ENCODE measurements at places on chromosomes 2 and 18.

DNA sequence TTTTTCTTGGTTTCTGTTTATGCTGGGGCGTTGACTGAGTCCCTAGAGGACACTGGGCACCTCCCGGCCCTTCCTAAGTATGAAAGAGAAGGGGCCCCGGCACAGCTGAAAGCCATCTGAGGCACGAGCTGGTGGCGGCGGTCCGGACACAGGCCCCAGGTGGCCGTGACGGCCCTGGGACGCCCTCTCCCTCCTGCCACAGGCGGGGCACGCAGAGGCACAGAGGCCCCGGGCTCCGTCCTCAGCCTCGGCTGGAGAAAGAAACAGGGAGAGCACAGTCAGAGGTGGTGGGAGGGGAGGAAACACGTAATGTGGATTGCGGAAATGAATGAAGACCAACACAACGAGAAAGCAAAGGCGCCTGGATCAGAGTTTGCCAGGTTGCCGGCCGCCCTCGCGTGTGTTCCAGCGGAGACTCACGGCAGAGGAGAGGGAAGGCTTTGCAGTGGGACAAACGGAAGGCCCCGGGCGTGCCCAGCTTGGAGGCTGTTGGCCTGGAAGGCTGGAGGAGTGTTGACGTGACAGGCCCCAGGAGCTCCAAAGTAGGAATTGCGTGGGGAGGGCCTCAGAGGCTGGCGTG is 119.1 kb downstream of the PTGR3 start:
- DNase-seq = no peak

GRCh38 chr2:36492216-36492945 is 105.6 kb downstream of the FEZ2 start:
- DNase-seq = peak; percentile 19

- DNase-seq = peak; percentile 65
These were observed 1664.6 kb upstream of the CELF4 start for GRCh38 chr18:39230086-39230803.

DNA sequence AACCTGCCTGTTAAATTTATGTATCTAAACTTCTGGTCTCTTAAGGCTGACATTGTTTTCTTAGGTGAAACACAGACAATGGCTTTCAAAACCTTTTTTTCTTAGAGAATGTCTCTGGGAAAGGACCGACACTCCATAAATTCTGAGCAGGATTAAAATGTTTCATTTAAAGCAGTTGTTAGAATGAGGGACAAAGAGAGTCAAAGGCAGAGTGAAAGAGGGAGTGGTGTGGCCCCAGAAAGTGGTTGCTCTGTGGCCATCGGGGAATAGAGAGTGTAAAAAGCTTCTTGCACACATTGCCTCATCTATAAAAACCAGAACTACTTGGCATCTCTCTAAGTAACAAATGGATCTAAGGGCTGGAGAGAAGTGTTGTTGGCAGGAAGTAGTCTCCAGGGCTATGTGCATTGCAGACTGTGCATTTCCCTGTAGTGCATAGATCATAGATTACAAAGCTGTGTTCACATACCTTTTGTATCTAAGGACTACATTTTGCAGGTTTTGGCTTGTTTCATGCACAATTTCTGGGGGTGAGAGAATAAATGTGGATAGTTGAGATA is 3.6 kb downstream of the RPRM start:
- DNase-seq = no peak

DNA sequence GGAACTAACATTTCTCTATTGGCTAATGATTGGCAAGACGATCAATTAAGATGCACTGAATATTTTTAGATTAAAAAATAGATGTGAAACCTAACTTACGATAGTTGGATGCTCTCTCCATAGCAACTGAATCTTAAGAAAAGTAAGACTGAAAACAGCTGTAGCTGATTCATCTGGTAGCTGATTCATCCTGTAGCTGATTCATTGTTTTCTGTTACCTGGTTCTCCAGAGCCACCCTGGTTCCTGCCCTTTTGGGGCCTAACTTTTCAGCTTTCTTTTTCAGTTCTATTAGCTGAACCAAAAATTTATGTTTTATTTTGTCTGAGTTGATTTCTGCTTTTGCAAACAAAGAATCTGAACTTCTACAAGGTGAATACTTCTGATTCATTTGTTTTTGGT is 22.7 kb upstream of the SPR start:
- DNase-seq = no peak

GRCh38 chr2:235001237-235002133 is 49.7 kb downstream of the SH3BP4 start:
- no peak for DNase-seq

GRCh38 chr2:65015731-65016130 is 26.5 kb downstream of the SLC1A4 start:
- no peak for DNase-seq

- no peak for DNase-seq
These were observed 38.5 kb downstream of the THAP4 start for GRCh38 chr2:241598487-241598886.

DNA sequence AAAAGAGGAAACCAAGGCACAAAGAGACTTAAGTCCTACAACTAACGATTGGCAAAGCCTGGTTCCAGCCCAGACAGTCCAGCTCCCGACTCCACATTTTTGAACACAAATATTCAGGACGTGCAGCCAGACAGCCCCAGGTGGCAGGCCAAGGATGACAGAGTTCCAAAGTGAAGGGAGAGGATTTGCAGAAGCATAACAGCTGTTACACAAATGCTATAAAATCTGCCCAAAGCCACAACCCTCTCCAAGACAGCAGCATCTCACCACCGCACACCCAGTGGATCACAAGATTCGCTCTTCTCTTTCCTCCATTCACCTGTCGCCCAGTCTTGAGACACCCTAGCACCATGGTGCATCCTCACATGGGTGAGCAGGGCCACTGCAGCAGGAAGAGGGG is 227.1 kb upstream of the ID2 start:
- no peak for DNase-seq

DNA sequence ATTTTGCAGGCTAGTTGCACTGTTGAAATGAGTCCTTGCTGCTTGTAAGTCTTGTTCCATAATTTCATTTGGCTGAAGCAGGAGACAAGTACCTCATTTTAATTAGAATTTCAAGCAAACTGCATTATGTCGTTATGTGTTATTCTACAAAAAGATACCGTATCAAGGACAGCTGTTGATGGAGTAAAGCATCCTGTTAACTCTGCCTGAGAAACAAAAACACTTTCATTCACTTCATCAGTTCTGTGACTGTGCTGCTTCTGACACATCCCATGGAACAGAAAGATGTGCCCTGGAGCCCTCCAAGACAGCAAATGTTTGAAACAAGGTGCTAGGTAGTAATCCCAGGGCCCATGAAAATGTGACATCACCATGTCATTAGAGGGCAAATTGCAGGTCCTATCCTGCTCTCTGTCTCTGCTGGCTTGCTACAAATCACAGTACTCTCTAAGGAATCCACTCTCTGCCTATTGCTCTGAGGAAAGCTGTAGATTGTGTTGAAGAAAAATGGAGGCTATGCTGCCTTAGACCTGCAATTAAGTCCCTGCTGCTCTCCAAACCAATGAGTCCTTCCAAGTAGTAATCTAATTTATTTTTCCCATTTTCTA is 209.7 kb upstream of the PARD3B start:
- peak; percentile 56 for DNase-seq

- no peak for DNase-seq
These were observed 51.8 kb downstream of the PMS1 start for GRCh38 chr2:189835855-189836558.

DNA sequence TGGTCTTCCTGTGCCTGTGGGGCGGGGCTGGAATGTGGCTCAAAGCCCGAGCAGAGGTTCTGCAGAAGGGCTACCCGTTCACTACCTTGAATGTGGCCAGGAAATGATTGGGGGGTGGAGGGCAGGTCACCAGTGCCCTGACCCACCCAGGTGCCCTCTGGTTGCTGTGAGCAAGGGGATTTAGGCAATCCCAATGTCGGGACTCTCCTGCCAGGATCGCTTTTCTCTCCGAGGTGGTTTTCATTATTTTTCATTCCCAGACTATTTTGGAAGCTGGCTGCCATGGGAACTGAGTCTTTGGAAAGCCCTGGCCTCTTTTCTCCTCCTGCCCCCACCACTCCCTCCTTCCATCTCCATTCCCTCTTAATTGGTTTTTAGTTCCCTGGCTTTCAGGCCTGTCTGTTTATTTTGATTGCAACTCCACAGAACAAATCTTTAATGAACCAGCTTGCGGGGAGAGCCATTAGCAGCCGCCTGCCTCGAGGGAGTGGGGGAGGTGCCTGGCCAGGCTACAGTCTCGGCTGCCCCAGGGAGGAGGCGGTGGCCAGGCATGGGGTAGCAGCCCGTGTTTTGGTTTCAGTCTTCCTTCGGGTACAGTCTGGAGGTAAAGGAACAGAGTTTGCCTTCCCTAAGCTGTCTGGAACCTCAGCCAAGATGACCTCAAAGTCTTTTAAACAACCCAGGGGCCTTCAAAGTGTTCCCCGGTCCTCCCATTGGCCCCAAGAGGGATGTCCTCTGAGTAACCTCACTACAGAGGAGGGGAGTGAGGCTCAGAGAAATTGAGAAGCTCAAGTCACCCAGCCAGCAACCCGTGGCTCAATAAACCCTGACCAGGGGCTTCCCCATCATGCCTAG is 114.4 kb upstream of the HAAO start:
- DNase-seq = peak; percentile 34

DNA sequence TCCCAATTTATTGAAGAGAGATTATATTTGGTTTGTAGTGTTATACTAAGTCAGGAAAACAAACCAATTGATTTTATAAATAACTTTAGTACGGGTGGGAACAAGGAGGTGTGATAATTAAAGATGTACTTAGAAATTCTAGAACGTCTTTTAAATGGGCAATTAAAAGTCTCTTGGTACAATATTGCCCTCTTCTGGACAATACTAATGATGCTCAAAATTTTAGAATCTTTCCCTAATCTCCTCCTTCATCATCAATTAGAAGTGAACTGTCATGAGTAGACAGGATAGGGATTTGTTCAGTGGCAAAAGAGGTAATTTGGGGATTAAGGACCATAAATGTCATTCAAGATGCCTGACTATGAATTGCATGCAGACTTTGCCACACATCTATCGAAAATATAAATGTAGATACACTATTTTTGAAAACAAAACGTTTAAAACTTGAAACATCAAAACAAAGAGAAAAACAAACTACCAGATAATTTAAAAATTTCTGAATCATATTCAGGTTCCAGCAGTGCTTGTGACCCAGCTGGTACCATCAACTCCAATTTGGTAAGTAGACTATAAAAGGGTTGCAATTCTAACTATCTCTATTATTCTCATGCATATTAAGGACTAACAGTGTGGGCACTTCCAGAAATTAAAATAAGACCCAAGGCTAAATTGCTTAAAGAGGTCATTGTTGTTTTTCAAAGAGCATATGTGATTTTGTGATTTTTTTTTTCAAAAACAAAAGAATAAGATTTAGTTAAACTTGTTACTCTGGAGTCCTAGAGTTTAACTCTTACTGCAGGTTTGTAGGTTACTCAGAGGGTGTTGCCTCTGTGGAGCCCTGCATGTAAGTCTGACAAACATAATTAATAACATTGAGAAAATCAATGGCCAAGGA is 123.5 kb downstream of the LAMA3 start:
- peak; percentile 27 for DNase-seq

DNA sequence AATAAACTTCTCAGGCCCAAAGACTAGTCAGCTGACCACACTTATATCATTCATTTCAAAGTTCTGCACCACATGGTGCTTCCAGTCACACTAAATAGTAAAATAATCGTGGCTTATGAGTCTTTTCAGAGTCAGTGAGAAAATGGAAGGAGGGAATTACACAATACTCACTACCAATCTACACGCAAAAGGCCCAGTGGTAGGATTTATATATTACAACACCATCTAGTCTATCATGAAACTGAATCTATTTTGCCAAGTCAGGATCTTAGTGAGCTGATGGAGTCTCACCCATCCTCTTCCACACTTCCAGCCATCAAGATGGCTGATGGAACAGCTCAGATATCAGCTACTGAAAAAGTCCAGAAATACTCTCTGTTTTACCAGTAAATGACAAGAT is 21.9 kb downstream of the INO80D start:
- no peak for DNase-seq

DNA sequence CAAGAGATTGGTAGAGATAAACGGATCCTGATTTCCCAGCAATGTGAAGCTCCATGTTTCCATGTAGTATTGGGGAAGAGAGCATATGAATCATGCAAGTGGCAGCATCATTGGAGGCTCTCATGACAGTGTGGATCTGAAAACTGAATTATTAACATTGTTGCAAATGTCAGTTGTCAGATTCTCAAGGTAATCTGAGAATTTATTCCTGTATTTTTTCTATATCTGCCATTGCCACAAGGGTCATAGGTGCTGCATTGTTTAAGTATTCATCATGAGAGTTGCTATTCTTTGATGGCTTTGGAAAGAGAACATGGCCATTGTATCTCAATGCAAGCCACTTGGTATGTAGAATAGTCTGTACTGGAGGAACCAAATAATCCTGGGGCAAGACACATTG is 1217.0 kb upstream of the ZEB2 start:
- DNase-seq = no peak

GRCh38 chr2:221975151-221975550 is 323.6 kb downstream of the PAX3 start:
- no peak for DNase-seq

DNA sequence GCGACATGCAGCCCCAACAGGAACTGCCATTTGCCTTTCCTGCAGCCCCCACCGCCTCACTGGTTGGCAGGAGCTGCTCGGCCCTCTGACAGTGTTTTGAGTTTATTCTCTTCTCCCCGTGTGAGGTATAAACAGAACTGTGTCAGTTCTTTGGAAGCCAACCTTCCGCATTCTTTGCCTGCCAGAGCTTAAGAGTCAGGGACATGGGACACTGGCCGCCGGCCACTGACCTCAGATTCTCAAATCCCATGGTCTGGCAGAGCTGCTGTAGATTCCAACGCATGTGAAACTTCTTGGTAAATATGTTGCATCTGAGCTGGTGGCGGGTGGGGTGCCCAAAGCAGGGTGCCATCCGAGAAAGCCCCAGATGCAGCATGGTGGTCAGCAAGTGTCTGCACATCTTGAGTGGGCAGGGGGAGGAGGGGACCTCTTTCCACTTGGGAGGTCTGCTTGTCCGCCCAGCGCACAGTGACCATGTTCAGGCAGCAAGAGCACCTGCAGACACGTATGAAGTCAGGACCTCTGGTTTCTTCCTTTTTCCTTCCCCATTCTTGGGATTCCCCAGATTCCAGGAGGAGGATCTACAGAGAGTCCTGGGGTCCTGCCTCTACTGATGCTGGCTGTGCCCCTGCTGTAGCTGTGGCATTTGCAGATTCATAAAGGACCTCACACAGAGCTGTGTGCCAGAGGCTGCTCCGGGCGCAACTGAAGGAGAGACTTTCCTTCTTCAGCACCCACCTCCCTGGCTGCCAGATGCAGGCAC is 23.8 kb downstream of the ASB18 start:
- no peak for DNase-seq

GRCh38 chr2:81481242-81481993 is 1176.9 kb upstream of the LRRTM1 start:
- peak; percentile 95 for DNase-seq

GRCh38 chr18:75209951-75210258 is 692 bp upstream of the TSHZ1 start:
- no peak for DNase-seq

DNA sequence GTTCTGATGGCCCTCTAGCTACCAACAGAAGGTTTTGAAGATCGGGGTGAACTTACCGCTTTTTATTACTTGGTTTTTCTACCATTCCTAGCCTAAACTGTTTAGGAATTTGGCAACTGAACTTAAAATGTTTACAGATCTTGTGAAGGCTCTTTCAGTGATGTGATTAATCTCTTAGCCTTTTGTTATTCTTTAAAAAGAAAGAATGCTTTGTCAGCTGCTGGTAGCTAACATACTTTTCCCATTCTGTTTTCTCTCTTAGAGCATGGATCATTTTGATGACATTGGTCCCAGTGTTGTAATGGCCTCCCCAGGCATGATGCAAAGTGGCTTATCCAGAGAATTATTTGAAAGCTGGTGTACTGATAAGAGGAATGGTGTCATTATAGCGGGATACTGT is 18.1 kb downstream of the CPSF3 start:
- DNase-seq = no peak

GRCh38 chr2:45709137-45709536 is 57.7 kb downstream of the PRKCE start:
- no peak for DNase-seq
